ENCODE measurements at places on chromosomes 16 and 17.
A peak's percentile ranks its signal among the peaks of the same experiment; 100 is the strongest.

GRCh38 chr17:80835816-80836657 is 155.6 kb upstream of the CHMP6 start:
- DNase-seq = no peak

DNA sequence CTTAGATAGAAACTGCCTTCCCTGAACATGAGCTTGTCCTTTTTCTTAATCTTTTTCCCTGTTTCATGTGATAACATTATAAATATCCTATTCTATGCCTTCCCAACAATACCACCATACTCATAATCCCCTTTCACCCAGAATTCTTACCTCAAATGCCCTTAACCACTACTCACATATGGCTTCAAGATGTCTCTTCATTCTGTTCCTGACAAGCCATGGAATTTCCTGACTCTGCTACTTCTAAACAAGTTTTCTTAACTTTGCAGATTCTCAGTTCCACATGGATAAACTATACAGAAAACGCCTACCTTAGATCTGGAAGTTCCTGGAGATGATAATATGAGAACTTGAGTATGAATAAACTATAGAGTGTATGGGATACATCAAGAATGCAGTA is 1217.8 kb downstream of the CDH8 start:
- DNase-seq = no peak

DNA sequence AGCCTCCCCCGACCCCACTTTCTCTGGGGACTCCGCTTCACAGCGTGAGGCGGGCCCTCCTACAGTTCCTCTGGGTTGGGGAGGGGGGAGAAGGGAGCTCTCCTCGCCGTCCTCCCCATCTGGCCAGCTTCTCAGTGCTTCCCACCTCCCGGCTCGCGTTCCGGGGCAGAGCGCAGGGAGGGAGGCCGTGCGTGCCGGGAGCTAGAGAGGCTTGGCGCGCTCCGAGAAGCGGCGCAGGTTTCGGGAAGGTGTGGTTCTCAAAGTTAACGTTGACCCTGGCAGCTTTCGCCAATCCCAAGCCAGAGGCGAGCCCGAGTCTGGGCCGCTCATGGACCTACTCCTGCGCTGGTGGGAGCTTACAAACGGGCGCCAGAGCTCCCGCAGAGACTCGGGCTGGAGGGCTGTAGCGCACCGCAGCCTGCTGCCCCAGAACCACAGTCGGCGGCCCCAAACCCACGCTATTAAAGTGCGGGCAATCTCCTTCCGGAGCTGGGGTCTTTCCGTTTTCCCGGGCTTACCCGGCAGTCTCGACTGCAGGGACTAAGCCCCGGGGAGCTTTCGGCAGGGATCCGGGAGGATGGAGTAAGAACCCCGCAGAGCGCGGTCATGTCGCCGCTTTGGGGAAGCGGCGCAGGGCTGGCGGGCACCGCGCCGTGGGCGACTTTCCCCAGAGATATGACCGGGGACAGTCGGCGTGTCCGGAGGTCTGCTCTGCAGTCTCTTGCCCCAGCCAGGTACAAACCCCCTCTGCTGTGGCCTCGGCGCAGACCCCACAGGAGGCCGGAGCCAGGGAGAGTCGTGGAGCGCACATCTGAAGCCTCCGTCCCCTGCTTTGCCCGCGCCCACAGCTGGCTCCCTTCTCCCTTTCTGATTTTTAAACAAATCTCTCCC is 787 bp downstream of the CDH11 start:
- no peak for DNase-seq

GRCh38 chr17:57624386-57624785 is 120.7 kb downstream of the CCDC182 start:
- DNase-seq = no peak

DNA sequence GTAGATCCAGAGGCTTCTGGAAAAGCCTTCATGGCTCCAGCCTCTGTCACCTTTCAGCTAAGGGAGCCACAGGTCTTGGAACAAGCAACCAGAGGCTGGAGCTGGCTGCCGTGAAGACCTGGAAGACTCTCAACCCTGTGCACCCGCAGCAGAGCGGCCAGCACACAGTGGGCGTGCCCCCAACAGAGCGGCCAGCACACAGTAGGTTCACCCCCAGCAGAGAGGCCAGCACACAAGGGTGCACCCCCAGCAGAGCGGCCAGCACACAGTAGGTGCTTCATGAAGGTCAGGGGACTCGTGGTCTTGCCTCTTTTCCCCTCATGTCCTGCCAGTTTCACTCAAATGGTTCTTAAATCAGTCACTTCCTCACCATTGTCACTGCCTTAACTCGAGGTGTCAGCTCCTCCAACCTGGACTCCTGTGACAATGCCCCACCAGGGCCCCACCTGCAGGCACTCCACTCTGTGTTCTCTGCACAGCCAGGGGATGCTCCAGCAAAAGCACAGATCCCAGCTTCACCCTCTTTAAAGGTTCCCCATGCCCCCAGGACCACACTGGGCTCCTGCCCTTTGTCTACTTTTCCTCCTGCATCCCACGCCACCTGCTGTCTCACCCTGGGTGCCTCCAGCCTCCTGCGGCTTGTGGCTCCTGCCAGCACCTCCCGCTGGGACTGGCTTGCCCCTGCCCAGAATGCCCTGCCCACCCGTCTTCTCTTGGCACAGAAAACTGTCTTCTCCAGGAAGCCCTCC is 42.4 kb upstream of the DOC2B start:
- DNase-seq = no peak

- DNase-seq = no peak
These were observed 11.2 kb downstream of the SPNS3 start for GRCh38 chr17:4444782-4445473.

DNA sequence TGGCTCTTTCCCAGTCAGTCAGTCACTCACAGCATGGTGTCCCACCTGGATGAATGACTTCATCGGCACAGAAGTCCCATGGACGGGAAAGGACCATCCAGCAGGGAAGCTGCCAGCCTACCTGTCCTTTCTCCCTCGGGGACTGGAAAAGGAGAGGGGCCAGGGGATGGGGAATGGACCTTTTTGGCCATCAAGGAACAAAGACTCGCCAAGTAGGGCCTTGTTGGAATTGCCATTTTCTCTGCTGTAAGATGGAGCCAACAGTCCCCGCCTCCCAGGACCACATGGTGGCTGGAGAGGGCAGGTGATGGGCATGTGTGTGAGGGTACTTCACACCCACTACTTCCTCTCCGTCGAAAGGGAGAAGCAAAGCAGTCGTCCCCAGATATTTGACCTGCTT is 67.8 kb upstream of the LHX1 start:
- no peak for DNase-seq

DNA sequence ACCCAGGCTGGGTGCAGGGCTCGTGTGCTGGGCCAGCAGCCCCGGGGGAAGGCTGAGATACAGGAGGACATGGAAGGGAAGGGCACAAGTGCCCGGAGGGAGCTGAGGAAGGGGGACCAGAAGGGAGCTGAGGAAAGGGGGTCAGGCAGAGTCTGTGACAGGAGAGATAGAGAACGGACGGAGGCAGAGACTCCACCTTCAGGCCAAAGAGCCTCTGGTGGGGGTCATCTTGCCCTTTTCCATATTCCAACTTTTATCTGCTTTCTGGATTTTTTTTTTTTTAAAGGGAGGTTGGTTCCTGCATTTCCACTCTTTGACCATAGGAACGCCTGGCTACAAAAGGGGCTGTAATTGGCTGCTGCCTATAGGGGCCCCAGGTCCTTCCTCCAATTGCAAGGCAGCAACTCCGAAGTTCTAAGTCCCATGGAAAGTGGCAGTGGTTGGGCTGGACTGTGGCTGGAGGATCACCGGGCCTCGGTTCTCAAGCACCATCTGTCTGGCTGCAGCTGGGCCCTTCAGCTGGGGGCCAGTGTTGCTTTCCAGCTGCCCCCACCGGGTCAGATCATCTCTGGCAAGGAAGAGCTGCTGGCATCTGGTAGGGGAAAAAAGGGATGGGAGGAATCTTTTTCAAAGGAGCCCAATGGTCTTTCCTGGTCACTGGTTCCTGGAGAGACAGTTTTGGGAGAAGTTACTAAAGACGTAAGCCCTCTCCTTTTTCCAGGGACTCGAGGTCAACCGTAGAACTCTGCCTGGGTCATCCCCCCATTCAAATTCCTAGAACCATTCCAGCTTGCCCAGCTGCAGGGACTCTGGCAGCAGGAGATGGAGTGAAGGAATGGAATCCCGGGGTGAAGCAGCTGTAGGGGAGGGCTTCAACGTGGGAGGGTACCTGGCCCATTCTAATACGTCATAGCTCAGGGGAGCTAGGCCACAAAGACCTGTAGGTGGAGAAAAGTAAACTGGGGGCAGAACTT is 13.1 kb upstream of the MRPS23 start:
- no peak for DNase-seq

GRCh38 chr17:32157225-32157624 is 14.9 kb downstream of the RHOT1 start:
- DNase-seq = no peak

GRCh38 chr17:4204710-4205173 is 59.0 kb downstream of the ANKFY1 start:
- DNase-seq = no peak

- DNase-seq = no peak
These were observed 5.1 kb downstream of the COPS3 start for GRCh38 chr17:17275971-17276370.

DNA sequence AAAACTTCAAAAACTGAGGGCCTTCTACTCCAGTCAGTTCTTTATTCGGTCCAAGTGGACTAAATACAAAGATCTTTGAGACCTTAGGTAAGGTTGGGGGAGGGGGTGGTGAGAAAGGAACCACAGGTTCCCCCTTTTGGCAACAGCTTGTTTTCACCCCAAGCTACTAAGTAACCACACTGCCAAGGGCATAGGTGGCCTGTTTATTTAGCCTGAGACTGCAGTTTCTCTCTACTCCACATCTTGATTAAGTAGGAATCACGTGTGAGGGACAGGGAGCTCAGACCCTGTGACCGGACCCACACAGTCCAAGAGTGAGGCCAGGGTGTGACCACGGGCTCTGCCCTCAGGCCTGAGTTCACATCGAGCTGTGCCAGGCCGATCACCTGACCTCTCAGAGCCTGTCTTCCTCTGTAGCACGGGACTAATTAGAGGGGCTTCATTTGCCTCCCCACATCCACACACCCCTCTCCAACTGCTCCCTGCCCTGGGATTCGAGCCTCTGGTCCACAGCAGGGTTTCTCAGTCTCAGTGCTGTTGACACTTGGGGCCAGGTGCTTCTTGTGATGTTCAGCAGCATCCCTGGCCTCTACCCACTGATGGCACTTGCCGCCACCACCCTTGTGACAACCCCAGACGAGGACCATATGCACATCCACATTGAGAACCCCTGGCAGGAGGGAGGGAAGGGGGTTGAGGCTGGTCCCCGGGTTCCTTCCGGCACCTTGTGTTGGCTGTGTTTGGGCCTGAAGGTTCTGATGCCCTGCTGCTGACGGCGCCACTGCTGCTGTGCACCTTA is 17.8 kb downstream of the ST6GALNAC2 start:
- DNase-seq = no peak

DNA sequence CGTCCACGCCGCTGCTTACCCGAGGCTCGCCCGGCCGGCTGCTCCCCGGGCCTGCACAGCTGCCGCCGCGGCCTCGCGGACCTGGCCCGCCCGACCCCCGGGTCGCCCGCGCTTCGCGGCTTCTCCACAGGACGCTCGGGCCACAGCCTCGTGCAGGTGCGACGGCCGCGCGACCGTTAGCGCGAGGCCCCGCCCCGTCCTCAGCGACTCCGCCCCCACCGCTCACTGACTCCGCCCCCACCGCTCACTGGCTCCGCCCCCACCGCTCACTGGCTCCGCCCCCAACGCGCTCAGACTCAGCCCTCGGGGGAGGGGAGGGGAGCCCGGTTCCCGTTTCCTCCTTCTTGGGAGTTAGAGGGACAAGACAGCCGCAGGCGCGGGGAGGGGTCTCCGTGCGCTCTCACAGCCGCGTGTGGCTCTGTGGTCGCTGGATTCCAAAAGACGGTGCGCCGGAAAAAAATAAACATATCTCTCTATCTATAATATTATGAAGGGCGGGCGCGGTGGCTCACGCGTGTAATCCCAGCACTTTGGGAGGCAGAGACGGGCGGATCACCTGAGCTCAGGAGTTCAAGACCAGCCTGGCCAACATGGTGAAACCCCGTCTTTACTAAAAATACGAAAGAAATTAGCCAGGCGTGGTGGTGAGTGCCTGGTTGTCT is at the start of gene MEIOB:
Gene MEIOB, minus strand, starts transcription at position 191 of the 662 bp plus-strand sequence. CDS start 3,989 bp downstream, outside the sequence.
- peak; percentile 8 for DNase-seq

- DNase-seq = no peak
These were observed 53.6 kb downstream of the XPO6 start for GRCh38 chr16:28158136-28158535.

GRCh38 chr17:7835814-7836595 is 2.0 kb downstream of the KDM6B start:
- no peak for DNase-seq

DNA sequence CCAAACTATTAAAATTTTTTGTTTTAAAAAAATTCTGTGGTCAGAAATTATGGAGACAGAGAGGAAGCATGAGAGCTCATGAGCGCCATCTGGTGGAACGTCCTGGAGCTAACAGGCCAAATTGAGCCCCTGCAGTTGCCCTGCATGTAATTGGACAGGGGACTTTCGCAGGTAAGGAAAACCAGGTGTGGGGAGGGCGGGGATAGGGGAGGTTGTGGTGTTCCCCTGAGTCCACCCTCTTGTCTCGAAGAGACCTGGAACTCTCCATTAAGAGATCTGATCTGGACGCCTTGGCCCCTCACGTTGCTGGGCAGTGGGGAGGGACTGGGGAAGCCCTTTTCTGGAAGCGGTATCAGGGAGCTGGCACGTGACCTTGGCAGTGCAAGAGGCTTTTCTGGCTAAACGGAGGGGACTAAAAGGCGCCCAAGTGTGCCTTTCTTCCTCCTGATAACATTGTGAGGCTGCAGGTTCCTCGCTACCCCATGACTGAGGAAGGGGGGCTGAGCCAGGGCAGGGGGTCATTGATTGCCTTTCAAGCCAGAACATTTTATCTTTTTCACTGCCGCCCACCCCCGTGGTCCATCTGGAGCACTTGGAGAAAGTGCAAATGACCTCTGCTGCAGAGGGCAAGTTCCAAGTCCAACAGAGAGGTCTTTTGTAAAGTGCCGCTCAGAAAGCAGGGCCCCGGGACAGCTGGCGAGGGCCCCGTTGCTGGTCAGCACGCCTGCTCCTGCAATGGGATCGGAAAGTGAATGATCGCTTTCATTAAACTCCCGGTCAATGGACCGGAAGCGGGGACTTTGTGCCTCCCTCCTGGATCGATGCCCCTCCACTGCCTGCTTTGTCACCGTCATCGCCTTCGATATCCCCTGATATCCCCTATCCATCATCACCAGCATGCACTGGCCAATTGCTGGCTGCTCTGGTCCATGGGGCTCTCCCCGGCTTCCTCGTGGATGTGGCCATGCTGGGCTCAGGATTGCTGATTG is 18.4 kb downstream of the PDILT start:
- DNase-seq = no peak

DNA sequence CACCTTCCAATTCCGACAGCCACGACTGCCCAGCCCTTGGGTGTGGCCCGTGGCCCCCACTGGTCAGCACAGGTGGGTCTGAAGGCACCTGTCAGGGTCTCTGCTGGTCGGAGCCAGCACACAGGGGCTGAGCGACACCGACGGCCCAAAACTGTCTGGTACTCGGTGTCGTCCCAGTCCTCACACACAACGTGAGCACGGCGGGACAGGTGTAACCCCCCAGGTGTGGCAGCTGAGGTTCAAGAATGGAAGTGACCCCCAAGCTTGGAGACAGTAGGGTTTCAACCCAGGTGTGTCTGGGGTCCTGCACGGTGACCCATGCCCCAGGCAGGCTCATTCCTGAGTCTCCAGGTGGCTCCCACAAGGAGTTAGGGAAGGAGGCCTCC is 1.0 kb downstream of the GALNS start:
- DNase-seq = no peak

- DNase-seq = no peak
These were observed 209.6 kb upstream of the NLRP1 start for GRCh38 chr17:5793899-5794298.

Measured in stimulated activated CD8-positive, alpha-beta memory T cell treated with anti-CD3 and anti-CD28 coated beads, Interleukin-7, amount 100 ng/mL, for 1 hour (primary cell).